ENCODE measurements at places on chromosomes 16 and 17. TPM values are rescaled to one million over a fixed set of nuclear protein-coding genes. Genes with fewer than 3 reads are reported as not detected.

DNA sequence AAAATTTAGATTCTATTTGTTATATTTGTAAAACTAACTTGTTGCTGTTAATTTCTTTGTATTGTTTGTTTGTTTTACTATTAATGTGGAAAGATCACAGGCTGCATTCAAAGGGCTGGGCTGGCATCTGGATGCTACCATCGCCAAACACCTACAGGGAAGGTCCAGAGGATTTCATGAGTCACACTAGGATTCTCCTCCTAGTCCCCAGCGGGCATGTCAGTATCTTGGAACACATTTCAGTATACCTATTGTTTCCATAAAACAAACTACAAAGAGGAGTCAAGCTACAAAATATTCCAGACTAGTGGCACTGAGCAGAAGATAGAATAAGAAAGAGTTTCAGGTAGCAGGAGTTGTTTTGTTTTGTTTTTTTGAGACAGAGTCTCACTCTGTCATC, 55.3 kb downstream of the NOG start:
- no peaks in the 10 kb centered on the region for H3K36me3 ChIP-seq
- H3K4me3 ChIP-seq = no peak overlapping the region
- peaks cover 5% of the 10 kb centered on the region for H3K27me3 ChIP-seq
- H3K4me1 ChIP-seq = peaks cover 2% of the 10 kb centered on the region
- DNase-seq = no peak
- H3K27ac ChIP-seq = no peak overlapping the region

SMIM22 gene
- total RNA-seq = not detected

EFCAB13 gene
- 12.2 TPM for total RNA-seq

NUDT21 gene
- 200 TPM for total RNA-seq

DNA sequence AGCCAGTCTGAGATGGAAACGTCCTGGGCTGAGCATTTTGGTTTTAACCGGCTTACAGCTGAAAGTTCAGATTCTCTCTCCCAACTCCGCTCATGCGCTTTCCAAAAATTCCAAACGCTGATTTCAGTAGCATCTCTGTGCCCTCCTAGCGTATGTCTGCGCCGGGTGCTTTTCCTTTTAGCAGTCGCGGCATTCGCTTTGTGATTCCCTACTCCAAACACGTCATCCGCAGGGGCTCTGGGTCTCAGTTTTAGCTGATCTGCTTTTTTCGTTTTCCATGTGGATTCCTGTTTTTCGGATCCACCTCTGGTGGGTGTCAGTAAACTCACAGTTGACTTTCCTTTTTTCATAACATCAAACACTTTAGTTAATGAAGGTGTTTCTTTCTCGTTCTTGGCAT, 22.1 kb upstream of the TVP23A start:
- no peak for DNase-seq
- no peak overlapping the region for H3K27ac ChIP-seq
- no peak overlapping the region for H3K4me3 ChIP-seq
- H3K27me3 ChIP-seq = peaks cover 23% of the 10 kb centered on the region
- peaks cover under 1% of the 10 kb centered on the region for H3K4me1 ChIP-seq

DNA sequence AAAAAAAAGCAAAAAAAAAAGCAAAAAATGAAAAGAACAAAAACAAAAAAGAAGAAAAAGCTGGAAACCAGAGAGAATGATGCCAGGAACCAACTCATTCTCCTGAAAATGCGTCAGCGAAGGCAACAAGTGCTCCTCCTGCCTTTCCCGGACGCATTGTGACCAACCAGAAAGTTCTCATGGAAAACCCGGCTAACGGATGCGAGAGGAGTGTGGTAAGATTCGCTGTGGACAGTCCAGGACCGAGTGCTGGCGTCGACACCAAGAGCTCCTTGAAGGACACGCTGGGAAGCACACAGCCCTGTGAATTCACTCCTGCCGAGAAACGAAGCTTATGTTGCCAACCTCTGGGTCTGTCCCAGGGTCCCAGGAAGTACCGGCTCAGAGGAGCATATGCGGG, 43.4 kb downstream of the METRNL start:
- no peak overlapping the region for H3K4me3 ChIP-seq
- no peak overlapping the region for H3K27ac ChIP-seq
- DNase-seq = no peak
- H3K27me3 ChIP-seq = peaks cover 35% of the 10 kb centered on the region
- H3K4me1 ChIP-seq = peaks cover 32% of the 10 kb centered on the region
- no peaks in the 10 kb centered on the region for H3K36me3 ChIP-seq

GRCh38 chr17:77279448-77280303, 138.9 kb downstream of the SEC14L1 start:
- DNase-seq = no peak
- peaks cover 9% of the 10 kb centered on the region for H3K4me1 ChIP-seq
- H3K27me3 ChIP-seq = peaks cover 45% of the 10 kb centered on the region

DNA sequence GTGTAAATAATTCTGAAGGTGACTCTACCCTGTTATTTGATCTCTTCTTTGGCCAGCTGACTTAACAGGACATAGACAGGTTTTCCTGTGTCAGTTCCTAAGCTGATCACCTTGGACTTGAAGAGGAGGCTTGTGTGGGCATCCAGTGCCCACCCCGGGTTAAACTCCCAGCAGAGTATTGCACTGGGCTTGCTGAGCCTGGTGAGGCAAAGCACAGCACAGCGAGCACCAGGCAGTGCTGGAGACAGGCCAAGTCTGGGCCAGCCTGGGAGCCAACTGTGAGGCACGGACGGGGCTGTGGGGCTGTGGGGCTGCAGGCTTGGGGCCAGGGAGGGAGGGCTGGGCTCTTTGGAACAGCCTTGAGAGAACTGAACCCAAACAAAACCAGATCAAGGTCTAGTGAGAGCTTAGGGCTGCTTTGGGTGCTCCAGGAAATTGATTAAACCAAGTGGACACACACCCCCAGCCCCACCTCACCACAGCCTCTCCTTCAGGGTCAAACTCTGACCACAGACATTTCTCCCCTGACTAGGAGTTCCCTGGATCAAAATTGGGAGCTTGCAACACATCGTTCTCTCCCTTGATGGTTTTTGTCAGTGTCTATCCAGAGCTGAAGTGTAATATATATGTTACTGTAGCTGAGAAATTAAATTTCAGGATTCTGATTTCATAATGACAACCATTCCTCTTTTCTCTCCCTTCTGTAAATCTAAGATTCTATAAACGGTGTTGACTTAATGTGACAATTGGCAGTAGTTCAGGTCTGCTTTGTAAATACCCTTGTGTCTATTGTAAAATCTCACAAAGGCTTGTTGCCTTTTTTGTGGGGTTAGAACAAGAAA, 5.1 kb downstream of the STH start:
- H3K27ac ChIP-seq = no peak overlapping the region
- no peak for DNase-seq
- H3K27me3 ChIP-seq = peaks cover 2% of the 10 kb centered on the region
- H3K4me1 ChIP-seq = peaks cover 2% of the 10 kb centered on the region

NXPH3 gene
- total RNA-seq = not detected

CHD3 gene
- 194 TPM for total RNA-seq

- H3K36me3 ChIP-seq = no peaks in the 10 kb centered on the region
- DNase-seq = no peak
- peaks cover 40% of the 10 kb centered on the region for H3K27me3 ChIP-seq
- H3K27ac ChIP-seq = no peak overlapping the region
- H3K4me1 ChIP-seq = peaks cover 10% of the 10 kb centered on the region
Observed at GRCh38 chr16:84821728-84822689, 2.2 kb downstream of the CRISPLD2 start.
